ENCODE measurements at places on chromosomes 6 and 20.
A peak's percentile ranks its signal among the peaks of the same experiment; 100 is the strongest.

DNA sequence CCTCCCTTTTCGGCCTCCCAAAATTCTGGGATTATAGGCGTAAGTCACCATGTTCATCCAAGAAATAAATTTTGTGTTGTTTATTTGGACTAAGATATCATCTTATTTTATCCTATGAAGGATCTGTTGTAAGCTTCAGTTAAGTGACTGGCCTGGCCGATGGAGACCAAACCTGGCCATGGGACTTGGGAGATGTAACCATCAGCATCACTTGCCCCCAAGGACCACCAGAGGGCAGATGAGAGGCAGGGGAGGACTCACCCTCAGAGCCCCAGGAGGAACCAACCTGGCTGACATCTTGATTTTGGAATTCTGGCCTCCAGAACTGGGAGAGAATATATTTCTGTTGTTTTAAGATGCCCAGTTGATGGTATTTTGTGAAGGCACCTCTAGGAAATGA is 266.7 kb downstream of the CDH26 start:
- DNase-seq = no peak

- DNase-seq = no peak
Observed at GRCh38 chr20:37535443-37536132, 7.9 kb upstream of the BLCAP start.

DNA sequence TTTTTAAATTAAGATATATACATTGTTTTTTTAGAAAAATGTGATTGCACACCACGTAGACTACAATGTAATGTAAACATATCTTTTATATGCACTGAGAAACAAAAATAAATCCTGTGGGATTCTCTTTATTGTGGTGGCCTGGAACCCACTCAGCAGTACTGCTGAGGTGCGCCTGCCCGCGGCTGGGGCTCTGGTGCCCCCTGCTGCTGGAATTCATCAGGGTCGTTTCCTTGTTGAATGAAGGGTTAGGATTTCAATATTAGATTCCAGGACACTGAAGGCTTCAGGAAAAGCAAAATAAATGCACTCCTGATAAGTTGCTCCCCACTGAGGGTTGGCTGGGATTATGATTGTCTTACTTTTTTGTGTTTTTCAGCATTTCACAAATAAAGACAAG is 175.8 kb upstream of the GGTLC1 start:
- no peak for DNase-seq

DNA sequence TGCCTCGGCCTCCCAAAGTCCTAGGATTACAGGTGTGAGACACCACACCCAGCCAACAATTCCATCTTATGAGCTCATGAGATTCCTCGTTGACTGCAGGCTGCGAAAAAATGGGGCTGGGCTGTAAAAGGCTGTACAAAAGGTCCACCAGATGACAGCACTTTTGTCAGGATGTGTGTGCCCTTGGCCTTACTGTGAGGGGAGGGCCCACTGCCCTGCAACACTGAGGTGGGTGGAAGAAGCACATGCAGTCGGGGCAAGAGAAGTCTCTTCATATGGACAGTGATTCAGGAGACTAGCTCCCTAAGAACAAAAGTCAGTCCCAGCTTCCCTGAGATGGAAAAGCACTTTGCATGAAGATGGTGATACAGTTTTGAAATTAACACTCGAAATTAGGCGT is 50.5 kb downstream of the KCTD20 start:
- no peak for DNase-seq

GRCh38 chr20:3732327-3733118 is at the start of gene HSPA12B:
HSPA12B (plus strand) TSS chr20:3732685; CDS start chr20:3738675, 5,990 bp downstream.
- no peak for DNase-seq

- DNase-seq = no peak
Observed at GRCh38 chr6:25447570-25447929, 168.4 kb downstream of the CARMIL1 start.

- no peak for DNase-seq
Observed at GRCh38 chr6:34638834-34639736, 57.5 kb downstream of the ILRUN start.

- DNase-seq = no peak
Observed at GRCh38 chr6:24207413-24207812, 81.4 kb downstream of the NRSN1 start.

DNA sequence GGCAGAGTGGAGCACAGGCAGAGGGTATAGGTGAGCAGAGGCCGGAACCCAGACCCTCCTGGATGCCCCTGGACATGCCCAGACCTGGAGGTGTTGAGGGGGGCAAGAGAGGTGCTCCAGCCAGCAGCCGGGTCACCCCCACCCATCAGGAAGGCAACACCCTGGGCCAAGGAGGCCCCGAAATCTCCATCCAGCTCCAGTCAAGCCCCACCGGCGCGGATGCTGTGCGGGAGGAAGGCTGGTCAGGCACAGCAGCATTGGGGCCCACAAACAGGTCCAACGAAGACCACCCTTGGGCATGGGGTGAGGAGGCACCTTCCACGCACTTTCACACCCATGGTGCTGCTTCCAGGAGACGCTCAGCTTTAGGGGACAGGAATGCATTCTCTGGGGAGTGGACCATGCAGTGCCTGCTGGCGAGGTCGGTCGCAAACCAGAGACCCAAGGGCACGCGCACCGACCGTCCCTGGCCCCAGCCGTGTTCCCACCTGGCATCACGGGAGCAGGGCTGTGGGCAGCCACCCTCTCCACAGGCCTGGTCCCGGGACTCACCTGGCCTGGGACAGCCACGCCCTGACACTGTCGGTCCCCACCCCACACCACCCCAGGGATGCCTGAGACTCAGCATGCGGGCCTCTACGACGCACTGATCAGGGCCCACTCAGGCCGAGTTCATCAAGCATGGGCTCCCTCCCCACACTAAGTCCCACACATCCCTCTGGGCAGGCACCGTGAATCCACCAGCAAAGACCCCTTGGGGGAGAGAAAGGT is 43.6 kb upstream of the ZBP1 start:
- no peak for DNase-seq

DNA sequence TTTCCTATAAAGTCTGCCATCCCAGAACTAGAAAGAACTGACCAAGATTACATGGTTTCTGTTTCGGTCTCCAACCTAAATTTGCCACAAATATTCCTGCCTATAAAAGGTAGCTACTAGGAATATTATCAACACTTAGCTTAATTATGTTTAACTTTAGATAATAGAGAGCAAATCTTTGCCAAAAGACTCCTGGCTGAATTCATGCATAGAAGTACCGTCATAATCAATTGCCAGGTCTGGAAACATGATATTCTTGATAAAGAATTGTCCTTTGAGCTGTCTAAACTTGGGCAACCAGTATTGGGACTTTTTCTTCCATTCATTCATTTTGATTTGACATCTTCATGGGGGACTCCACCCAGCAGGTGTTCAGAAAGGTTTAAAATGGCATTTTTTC is 22.4 kb downstream of the CALHM6 start:
- no peak for DNase-seq

DNA sequence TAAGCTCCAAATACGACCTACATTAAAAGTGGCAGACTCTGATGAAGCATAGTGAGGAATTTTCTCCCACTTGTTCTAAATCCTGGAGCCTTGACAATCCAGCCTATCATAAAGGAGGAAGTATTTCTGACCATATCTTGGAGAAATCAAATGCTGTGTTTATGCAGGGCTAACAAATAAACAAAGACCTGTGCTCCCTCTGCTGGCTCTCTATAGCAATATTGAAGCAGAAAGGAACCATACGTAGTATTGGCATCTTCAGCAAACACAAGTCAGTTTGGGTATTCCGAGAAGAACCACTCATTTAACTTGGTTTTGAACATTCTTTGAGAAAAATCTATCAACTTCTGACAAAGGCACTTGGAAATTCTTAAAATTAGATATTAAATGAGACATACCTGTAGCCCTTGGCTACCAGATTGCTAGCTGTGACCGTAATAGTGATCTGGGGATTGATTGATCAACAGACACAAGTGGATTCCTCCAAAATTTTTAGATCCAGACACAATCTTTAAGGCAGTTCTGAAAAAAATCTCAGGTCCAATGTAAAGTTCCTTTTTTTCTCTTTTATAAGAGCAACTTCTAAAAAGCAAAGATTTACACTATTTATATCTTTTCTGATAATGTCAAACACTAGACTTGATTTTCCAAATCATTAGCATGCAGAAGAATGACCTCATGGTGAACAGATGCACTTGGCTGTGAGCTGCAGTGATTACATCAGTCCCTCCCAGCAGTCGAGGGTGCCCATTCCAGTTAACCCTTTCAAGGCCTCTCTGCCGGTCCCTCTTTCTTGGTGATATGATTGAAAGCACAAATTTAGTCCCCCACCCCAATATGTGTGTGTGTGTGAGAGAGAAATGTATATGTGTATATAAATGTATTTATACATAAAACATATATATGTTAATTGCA is 40.2 kb downstream of the INSM1 start:
- no peak for DNase-seq

DNA sequence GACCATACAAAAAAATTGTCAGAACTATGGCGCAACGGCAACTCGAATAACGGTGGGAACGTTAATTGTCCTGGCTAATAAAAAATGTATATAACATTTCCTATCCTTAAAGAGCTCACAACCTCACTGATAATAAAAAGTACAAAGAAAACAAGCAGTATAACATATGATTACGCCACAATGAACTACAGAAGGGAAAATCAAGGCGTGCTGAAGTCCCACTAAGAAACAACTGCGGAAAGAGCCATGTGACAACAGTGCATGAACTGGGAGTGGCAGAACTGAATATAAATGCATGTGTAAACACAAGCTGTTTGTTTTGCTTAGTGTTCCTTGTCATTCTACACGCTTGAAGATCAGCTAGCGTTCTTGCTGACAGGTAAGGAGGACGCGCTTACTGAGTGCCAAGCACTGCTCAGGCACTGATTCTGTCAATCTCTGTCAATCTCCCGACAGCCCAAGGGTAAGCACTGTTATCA is 466 bp upstream of the PSMB1 start:
- peak; percentile 11 for DNase-seq

- no peak for DNase-seq
Observed at GRCh38 chr6:133787122-133787521, 101.8 kb upstream of the TCF21 start.

DNA sequence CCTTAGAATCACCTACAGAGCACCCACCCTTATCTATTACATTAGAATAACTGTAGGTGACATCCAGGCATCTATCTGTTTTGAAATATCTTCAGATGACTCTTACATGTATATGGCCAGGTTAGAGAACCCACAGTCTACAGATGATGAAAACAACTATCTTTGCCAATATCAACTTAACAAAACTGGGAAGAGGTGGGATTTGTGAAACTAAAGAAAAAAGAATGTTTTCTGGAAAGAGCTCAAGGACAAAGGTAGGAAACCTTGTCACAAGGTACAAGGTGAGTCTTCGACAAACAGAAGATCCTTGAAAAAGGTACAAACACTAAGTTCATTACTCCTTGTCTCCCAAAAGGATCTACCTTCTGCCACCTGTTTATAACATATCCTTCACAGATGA is 47.0 kb upstream of the DST start:
- DNase-seq = no peak

- DNase-seq = no peak
Observed at GRCh38 chr6:85662251-85662650, 19.6 kb upstream of the SYNCRIP start.

DNA sequence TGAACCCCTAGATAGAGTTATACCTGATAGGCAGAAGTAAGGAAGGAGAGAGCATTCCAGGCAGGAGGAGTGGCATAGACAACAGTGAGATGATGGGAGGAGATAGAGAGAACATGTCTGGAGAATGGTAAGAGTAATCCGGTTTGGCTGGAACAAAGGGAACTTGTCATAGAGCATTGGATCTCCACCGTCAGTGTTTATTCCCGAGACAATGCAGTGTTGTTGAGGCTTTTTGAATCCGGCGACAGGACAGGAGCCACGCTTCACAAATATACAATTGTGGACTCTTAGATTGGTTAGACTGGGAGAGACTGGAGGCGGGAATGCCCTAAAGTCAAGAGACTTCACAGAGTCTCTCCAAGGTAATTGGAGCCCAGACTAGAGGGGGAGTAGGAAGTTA is 119.8 kb downstream of the ANKS1A start:
- DNase-seq = no peak

- DNase-seq = no peak
Observed at GRCh38 chr20:13243826-13244376, 22.8 kb downstream of the ISM1 start.

GRCh38 chr6:14258695-14259593 is 141.4 kb downstream of the CD83 start:
- no peak for DNase-seq

GRCh38 chr6:125989631-125990030 is 3.3 kb downstream of the TRMT11 start:
- DNase-seq = no peak

DNA sequence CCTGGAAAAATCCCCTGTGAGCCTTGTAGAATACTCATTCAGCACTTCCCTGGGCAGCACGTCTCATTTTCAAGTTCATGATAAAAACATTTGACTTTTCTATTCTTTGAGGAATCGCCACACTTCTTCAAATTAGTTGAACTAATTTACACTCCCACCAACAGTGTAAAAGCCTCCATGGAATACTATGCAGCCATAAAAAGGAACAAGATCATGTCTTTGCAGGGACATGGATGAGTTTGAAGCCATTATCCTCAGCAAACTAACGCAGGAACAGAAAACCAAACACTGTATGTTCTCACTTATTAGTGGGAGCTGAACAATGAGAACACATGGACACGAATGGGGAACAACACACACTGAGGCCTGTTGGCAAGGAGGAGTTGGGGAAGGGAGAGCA is 102.0 kb upstream of the HEY2 start:
- DNase-seq = no peak

DNA sequence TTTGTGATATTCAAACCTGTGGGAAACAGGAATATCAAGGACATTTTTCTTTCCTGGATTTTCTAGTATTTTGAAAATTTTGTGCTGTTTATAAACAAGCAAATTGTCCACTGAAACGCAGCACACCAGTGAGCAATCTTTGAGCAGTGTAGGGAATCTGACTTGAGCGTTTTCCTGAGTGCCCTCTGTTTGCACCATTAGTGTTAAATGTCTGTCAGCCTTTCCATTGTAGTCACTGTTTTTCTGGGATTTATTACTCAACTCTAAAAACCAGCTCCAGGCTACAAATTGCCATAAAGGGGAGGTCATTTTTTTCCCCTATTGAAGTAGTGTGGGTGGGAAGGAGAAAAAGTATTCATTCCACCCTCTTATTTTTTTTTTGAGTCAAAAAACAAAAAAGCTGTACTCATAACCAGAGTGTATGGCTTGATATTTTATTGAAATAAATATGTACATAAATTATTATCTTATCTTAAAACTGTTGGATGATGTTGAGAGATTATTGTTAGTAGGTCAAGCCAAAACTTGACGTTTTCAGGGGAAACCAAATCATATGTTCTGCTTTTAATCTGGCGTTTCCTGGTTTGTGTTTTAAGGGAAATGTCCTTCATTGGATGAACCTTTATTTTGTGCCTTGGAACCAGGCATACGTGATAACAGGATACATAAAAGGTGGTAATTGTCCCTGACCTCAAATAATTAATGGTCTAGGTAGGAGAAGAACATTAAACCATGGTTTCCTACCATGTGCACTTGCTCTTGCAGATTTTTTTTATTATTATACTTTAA is 51.8 kb downstream of the TSHZ2 start:
- DNase-seq = no peak
